Activated T-helper 1 cell treated with anti-CD3 and anti-CD28 coated beads, Interleukin-12 subunit alpha, Interleukin-12 subunit beta, Interleukin-2, Interleukin-4 antibody, amounts not matched to agents 30 ng/mL and 10 ng/mL and 1 ng/mL, durations not matched to agents 14 hours and 24 hours and 36 hours (primary cell): ENCODE measurements at places on chromosomes 11 and 22.

DNA sequence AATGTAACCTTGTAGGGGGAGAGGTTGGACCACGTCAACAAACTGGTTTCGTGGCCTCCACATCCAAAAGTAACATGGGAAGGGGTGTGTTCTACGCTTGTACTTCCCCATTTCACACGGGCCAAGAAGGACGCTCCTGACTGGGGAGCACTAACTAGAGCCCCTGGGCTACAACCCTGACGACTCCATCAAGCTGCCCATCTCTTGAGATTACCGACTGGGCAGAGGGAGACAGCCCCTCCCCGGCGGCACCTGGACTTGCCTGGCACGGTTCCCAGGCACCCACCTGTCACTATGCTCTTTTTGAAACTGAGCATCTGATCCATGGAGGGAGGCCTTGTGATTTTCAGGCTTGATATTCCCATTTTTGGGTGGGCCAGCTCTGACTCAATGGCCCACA, 68.5 kb downstream of the SHANK2 start:
- no peak for DNase-seq

DNA sequence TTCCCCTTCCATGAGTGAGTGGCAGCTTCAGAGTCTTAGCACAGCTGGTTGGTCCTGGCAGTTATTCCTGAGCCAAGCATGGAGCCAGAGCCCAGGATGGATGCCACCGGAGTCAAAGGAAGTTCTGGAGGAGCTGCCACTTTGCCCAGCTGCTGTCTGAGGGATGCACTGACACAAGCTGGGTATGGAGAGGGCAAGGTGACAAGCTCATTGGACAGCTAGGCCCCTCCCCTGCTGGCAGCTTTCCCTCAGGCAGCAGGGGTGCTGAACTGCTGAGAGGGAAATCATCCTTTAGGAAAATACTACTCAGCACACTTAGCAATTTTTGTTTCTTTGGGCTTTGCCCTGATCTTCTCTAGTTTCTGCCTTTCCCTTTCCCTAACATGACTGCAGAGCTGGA, 99.3 kb upstream of the SESN3 start:
- no peak for DNase-seq

DNA sequence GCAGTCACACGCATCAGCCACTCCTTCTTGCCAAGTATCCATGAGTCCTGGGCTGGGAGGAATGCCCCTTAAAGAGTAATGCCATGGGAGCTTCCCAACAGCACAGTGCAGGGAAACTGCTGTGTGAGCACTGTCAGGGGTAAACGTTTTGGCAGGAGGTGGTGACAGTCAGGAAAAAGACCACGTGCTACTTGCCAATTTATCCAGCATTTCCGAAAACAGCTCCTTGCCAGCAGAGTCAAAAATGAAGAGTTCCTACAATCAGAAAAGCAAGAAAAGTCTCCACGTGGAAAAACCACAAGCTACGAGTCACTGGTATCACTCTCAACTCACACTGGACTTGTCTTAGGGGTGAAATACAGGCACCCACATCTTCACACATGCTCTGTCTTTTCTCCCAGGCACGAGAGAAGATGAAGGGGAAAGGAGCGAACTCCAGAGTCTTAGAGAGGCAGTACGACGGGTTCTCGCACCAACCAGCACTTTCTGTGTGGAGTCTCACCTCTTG, 9.9 kb downstream of the IFT27 start:
- DNase-seq: no peak

DNA sequence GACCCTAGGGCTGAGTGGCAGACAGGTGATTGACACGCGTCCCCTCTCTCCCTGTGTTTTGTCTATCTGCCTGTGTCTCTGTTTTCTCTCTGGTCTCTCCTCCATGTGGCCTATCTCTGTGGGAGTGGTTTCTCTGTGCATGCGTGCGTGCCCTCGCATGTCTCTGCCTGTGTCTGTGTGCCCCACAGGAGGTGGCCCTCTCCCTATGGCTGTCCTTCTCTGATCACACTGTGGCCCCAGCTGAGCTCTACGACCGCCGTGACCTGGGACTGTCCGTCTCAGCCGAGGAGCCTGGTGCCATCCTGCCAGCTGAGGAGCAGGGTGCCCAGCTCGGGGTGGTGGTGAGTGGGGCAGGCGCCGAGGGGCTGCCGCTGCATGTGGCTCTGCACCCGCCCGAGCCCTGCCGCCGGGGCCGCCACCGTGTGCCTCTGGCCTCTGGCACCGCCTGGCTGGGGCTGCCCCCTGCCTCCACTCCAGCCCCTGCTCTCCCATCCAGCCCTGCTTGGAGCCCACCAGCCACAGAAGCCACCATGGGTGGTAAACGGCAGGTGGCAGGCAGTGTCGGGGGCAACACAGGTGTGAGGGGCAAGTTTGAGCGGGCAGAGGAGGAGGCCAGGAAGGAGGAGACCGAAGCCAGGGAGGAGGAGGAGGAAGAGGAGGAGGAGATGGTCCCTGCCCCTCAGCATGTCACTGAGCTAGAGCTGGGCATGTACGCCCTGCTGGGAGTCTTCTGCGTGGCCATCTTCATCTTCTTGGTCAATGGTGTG, 11.6 kb downstream of the TMEM132A start:
- DNase-seq: no peak

GRCh38 chr22:35915477-35916013, 113.1 kb downstream of the RBFOX2 start:
- no peak for DNase-seq
